Suppressor macrophage treated with lipopolysaccharide for 4 hours (primary cell): ENCODE measurements at places on chromosomes 7 and 10.

- no peak for DNase-seq
These were observed 290.7 kb downstream of the TSPAN12 start for GRCh38 chr7:120567204-120567603.

DNA sequence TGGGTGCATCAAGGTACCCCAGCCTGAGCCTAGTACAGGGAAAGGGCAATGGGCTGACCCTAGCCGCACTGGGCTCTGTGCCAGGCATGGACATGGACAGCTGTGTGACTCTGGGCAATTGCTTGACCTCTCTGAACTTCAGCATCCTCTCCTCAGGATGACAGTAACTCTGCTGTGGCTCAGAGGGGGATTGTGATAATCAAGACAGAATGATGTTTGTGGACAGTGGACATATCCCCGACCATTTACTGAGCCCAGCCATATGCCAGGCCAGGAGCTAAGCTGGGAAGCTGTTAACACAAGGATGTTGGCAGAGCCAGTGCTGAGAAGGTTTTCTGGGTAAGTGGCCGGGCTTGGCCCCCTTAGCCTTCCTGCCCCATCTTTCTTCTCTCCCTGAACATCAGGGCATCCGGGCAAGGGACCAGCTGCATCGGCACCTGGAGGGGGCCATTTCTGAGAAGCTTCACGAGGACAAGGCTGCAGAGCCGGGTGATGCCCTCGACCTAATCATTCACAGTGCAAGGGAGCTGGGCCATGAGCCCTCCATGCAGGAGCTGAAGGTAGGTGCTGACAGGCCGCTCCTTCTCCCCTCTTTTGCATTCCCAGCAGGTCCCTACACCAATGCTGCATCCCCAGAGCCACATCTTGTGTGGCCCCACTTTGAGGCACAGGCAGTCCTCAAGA lies 3.5 kb downstream of the CYP26C1 start:
- no peak for DNase-seq

DNA sequence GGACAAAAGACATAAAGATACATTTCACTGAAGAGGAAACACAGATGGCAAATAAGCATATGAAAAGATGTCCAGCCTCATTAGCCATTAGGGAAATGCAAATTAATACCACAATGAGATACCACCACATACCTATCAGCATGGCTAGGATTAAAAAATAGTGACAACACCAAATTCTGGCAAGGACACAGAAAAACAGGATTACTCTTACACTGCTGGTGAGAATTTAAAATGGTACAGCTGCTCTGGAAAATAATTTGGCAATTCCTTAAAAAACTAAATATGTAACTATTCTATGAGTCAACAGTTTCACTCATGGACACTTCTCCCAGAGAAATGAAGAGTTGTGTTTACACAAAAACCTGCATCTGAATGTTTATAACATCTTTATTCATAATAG lies 121.1 kb downstream of the C10orf90 start:
- DNase-seq, result no peak

DNA sequence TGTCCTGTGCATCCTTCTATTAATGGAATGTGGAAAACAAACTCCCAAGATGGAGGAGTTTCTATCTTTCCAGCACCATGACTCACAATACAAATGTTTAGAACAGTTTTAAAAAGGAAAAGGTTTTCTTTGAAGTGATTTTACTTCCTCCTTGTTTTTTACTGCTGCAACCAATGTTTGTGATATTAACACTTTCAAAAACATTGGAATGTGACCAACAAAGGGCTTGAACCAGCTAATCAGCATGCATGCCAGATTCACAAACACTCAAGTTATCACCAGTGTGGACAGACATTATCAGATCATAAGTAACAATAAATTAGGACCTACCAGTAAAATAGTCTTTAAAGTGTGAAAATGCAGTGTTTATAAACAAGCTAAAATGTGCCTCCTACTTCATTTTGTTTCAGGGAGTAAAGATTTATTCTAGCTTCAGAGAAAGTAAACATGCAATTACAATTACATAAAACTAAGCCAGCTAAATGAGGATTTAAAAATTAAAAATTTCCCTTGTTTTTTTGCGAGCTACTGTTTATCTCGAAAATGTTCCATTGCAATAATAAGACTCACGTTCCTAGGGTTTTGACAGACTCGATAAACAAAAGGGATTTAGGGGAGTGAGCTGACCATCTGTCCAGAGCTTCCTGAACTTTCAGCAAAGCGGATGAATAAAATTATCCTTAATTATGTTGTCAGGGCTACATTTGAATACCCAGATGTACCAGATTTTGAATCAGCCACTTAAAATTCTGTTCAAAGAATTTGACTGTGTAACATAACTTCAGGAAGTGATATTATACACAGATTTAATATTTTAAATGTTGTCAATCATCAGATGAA lies 29.8 kb downstream of the CPVL start:
- no peak for DNase-seq

DNA sequence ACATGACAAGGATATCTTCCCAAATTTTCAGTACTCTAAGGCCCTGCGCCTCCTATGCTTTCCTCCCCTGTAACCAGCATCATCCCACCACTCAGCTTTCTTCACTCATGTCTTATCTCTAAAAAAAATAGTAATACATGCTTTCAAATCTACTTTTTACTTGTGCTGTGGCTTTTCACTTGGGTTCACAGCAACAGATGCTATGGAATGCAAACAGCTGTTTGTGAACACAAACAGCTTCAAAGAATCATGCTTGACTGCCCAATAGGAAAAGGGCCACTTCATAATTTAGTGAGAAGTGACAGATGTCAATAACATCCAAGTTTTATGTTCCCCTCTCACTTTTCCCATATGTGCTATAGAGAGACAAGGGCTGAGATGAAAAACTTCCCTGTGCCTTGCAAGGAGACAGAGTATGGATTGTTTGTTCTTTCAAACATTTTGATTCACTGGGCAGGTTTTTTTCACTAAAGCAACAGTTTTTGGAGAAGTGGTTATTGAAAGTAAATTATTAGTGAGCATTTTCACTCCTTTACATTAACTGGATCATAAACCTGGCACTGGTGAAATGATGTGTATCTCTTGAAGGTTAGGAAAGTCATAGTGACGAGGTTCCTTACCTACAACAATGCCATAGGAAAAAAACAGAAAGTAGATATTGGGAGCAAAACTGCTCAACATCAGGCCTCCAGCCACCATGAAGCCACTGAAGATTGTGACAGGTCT lies 37.3 kb downstream of the SLC16A9 start:
- DNase-seq, result no peak

GRCh38 chr10:131869344-131869743 lies 31.5 kb upstream of the PPP2R2D start:
- DNase-seq, result no peak

GRCh38 chr10:11232222-11232961 lies 214.7 kb downstream of the CELF2 start:
- peak; percentile 46 for DNase-seq

DNA sequence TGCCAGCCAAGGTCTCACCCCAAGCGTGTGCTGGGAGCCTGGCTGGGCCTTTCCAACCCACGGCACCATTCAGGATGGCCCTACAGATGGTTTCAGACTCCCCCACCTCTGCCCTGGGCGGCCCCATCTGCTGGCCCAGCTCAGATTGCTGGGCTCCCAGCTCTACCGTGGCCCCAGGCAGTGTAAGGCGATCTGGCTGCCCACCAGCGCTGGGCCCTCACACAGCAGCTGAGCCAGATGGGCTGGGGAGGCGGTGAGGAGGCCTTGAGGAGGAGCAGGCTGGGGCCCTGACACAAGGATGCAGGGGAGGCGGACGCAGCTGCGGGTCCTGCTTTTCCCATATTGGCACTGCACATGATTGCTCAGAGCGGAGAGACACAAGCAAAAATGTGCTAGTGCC lies 162.8 kb downstream of the NRF1 start:
- no peak for DNase-seq

GRCh38 chr10:77461636-77462296 lies 175.8 kb downstream of the KCNMA1 start:
- DNase-seq, result no peak

GRCh38 chr7:141389140-141389796 lies 161.9 kb upstream of the AGK start:
- DNase-seq, result no peak

- DNase-seq, result no peak
These were observed 150.3 kb upstream of the NPY start for GRCh38 chr7:24133691-24134090.

DNA sequence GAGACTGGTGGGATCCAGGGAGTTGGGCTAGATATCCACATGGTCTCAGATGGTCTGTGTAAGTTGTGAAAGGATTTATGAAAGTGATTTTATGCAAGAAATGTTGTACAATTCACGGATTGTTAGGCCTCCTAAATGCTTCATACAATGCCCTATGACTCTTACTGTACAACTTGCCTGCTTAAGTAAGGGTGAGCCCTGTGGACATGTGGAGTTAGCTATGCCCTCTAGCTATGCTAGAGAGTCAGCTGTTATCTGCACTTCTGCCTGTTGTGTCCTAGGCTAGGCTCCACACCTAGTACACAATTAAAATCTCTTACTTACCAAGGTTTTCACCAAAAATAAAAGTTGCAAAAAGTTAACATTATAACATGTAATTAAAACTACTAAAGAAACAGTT lies 1.7 kb upstream of the CFAP43 start:
- no peak for DNase-seq

DNA sequence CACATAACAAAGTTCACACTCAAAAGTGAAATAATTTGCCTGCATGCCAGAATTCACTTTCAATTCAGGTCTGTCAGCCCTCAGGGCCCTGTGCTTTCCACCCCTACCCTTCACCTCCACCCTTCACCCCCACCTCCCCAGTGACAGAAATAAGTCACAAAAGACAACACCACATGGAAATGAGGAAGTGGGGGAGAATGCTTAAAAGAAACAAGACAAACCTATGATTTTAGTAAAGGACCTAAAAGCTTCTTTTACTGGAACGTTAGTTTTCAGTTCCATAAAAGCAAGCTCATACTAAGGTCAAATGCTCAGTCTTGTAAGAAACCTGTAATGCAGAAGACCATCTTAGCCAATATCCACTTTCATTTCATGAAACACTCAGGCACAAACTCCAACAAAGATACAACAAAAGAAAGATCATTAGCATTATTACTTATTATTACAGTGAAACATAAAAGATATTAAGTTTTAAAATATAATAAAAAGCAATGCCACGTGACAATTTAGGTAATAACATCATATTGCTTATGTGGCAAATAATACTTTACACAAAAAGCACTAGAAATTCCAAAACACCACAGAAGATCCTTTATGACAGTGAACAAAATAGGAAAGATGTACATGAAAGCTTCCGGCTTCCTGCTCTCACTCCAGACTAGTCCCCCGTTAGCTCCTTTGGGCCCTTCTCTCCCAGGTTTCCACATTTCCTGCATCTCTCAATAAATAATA lies 112.1 kb downstream of the LMBR1 start:
- DNase-seq, result peak; percentile 25

- peak; percentile 28 for DNase-seq
These were observed 100.1 kb downstream of the HIP1 start for GRCh38 chr7:75638594-75639070.

GRCh38 chr10:78269060-78269459 lies 235.4 kb downstream of the RPS24 start:
- no peak for DNase-seq

- no peak for DNase-seq
These were observed 77.1 kb upstream of the RAB18 start for GRCh38 chr10:27426948-27427467.

DNA sequence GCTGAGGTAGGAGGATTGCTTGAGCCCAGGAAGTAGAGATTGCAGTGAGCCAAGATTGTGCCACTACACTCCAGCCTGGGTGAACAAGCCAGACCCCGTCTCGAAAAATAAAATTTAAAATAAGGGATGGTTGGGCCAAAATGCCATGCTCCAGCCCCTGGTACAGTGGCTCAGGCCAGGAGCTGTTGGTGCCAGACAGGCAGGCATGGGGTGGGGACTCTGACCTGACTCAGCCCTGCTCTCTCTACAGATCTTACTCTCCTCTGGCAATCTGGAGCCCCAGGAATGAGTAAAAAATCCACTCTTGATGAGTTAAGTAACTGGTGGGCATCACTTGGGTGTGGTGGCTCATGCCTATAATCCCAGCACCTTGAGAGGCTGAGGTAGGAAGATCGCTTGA lies 8.4 kb upstream of the TMEM120A start:
- no peak for DNase-seq

GRCh38 chr10:100873827-100874326 lies 38.9 kb upstream of the SLF2 start:
- DNase-seq, result no peak

- no peak for DNase-seq
These were observed 201.6 kb downstream of the LRRTM3 start for GRCh38 chr10:67127441-67127840.

DNA sequence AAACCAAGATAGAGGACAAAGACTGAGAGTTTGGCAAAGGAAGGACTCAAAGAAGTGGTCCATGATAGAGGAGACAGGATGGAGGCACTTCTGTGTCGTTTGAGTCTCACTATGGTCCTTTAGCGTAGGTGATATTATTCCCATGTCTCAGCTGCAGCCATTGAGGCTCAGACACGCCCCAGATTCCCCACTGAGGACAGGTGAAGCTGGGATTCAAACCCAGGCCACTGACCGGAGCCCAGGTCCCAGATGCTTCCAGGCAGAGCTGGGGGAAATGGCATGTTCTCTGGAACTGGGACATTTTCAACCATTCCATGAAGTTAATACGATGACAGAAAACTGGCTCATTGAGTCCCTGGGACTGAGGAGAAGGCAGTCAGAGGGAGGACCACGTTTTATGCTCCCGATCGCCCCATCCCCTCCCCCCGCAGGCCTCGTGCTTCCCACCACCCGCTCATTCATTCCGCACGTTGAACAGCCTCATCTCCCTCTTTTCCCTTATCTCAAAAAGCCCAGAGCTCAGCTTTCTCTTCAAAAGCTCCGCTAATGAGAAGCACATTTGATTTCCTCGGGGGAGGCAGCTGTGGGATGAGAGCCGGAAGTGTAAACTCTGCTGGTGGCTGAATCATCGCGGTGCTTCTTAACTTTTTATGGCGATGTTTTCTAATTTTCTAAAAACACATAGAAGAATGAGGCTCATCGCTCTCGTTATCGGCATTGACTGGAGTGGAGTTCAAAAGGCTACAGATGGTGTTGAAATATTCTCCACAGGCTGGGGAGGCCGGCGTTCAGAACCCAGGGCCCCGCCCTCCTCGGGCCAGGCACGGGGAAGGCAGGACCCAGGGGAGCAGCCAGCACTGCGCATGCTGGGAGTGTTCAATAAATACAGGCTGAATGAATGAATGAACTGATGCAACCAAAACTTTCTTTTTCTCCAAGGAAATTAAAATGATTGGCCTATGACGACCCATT lies 64.0 kb downstream of the OAT start:
- peak; percentile 64 for DNase-seq

DNA sequence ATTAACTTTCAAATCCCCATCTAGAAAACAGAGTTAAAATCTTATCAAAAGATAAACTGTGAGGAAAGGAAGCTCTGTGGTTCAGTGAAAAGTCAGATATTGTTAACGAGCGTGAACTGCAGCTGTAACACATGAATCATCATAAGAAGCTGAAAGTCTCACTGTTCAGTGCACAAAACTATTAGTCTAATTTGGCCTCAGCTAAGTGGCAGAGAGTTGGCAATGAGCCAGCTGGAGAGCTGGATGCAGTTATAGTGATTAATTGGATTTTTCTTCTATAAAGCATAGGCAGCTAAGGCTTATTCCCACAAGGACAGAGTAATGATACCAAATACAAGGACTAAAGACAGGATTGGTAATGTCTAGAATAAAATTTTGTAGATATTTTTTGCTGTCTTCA lies 101.1 kb upstream of the ABCB5 start:
- DNase-seq, result peak; percentile 22

- no peak for DNase-seq
These were observed 69.0 kb upstream of the WNT16 start for GRCh38 chr7:121259826-121260225.
